ENCODE measurements at places on chromosomes 12 and 14. TPM values are rescaled to one million over a fixed set of nuclear protein-coding genes. Genes with fewer than 3 reads are reported as not detected.
A peak's percentile ranks its signal among the peaks of the same experiment; 100 is the strongest.

RPL10L gene
- not detected for total RNA-seq

FOXN4 gene
- not detected for total RNA-seq

KRT74 gene
- not detected for total RNA-seq

PLEKHD1 gene
- not detected for total RNA-seq

BCL7A gene
- 12.2 TPM for total RNA-seq

HVCN1 gene
- 2.6 TPM for total RNA-seq

CORO1C gene
- 234 TPM for total RNA-seq

MMAB gene
- 16.7 TPM for total RNA-seq

RHNO1 gene
- 41.4 TPM for total RNA-seq

TAS2R7 gene
- total RNA-seq = not detected

GZMB gene
- not detected for total RNA-seq

GRCh38 chr12:105279460-105280056 lies 43.6 kb upstream of the APPL2 start:
- peak; percentile 39 for DNase-seq

- no peak for DNase-seq
These were observed 209.2 kb downstream of the C12orf75 start for GRCh38 chr12:105539735-105540134.

DNA sequence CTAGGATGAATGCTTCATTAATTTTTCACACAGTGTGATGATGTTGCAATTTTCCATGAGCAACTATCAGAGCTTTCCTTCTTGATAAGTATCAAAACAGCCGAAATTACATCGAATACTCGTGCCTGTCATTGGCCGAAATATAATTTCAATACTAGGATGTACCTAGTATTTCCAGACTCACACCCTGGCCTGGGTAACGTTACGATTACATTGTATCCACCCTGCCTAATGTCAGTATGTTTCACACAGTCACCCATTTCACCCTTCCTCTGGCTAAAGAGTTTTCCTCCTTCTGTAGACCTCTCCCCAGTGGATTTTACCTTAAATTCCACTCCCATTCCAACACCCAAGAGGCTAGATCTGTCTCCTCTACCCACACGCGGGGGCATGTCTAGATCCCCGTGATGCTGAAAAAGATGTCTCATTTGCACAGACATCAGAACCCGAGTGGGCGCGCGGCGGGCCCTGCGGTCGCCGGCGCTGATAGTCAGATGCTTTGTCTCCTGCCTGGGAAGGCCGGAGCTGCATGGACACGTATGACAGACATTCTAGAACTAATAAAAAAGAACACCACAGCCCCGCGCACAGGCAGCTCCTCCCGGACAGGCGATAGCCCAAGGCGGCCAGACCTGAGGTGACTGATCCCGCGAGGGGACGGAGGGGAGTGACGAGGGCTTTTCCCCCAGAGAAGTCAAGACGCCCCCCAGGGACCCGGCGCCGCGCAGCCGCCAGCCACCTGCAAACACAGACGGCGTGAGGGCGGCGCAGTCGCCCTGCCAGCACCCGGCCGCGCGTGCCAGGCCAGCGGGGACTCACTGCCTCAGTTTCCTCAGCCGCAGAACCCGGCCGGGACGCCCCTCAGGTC lies 723 bp downstream of the KIF21A start:
- DNase-seq = peak; percentile 25

DNA sequence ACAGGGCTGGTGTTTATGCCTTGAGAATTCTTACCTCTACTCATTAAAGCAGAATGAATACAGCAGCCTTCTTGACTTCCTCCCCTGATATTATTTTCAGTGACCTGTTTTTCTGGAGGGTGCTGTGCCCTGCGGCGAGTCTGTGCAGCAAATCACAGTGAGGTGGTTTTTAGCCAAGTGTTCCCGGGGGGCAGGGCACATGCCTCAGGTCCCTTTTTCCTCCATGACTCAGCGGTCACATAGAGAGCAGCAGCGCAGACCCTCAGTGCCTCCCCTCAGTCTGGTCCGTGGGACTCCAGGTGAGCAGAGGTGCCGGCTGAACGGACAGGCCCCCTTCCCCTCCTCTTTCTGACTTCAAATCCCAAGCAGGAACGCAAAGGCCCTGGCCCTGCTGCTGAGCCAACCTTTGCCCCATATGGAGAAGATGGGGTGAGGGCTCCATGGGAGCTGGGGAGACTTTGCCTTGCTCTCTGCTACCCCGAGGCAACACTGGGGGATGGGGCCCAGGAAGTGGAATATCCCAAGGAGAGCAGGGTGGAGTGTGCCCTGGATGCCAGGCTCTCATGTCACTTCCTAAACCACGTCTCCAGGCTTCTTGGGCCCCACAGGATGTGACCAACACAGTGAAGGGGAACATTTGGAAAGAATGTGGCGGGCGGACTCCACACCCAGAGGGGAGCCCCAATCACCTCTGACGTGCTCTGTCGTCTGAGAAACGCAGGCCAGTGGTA lies 90.0 kb downstream of the DHRS2 start:
- DNase-seq = no peak

GRCh38 chr12:121175383-121176119 lies 34.4 kb upstream of the P2RX4 start:
- DNase-seq = no peak

DNA sequence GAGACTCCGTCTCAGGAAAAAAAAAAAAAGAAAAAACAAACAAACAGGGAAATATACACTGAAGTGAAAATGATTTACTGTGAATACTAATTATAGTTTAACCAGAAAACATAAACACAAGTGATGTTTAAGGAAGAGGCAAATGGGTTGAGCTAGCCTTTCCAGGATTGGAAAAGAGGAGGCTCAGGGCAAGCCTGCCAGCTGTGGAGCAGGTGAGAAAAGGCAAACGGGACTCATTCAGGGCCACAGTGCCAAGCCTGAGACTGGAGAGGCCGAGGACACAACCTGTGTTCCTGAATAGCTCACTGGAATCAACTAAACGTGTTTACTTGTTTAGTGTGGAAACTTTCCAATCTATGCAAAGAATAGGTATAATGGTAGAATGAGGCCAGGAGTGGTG lies 35.7 kb upstream of the MAPKAPK5 start:
- no peak for DNase-seq

GRCh38 chr12:10121278-10121677 lies 8.7 kb downstream of the CLEC7A start:
- no peak for DNase-seq

DNA sequence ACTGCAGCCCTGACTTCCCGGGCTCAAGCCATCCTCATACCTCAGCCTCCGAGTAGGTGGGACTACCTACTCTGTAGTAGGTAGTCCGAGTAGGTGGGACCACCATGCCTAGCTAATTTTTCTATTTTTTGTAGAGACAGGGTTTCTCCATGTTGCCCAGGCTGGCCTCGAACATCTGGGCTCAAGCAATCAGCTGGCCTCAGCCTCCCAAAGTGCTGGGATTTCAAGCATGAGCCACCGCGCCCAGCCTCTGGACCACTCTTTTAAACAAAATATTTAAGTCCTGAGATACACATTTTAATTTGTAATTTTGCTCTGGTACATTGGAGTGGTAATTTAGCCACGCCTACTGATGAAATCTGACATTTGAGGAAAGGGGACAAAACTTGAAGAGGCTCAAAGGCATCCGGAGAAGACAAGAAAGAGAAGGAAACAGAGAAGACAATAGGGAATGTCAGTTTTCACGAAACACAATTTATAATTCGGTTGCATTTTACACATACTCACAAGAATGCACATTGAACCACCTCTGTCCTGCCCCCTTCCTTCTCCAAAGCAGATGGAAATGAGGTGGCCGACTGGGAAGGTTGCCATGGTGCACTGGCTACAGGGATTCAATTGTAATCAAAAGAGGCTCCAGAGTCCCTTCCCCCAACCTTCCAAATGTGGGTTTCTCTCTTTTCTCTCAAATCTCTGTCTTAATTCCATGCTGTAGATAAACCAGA lies 9.7 kb upstream of the TUBA1A start:
- peak; percentile 93 for DNase-seq

- no peak for DNase-seq
These were observed 26.1 kb upstream of the PTHLH start for GRCh38 chr12:27998658-27999057.

DNA sequence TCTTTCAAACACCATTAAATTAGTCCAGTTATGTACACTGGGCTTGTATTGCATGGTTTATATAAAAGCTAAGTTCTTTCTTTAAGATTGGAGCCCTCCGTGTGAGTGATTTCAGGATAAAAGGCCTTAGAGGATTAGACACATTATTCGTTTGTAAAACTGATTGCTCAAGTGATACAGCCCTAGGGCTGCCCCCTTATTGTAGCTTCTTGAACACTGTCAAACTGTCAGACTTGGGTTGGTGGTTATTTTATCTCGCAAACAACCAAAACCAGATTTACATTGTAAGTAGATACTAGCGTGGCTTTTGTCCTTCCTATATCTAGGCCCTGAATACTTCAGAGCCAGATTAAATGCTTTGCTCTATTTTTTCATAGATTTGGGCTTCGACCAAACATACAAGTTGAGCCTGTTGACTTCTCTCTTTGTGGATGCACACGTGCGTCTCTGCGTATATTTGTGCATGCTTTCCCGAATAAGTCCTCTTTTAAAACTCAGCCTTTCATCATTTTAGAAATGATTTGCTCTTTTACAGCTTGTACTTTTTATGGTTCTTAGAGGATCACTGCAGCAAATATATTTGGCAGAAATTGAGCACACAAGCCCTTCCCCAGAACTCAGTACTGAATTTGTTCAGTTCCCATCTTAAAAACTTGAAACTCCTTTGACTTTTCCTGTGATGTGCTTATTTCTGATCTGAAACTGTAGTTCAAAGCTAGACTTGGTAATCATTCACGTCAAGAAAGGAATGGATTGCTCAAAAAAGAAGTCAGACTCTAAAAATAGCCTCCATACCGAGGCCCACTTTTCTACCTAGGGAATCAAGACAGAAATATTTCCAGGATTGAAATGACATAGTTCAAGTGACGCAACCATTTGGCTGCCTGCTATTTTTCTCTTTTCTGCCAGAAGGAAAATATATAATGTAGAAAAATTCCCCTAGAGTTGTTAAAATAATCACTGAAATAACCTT lies 129.5 kb downstream of the ETV6 start:
- peak; percentile 94 for DNase-seq

DNA sequence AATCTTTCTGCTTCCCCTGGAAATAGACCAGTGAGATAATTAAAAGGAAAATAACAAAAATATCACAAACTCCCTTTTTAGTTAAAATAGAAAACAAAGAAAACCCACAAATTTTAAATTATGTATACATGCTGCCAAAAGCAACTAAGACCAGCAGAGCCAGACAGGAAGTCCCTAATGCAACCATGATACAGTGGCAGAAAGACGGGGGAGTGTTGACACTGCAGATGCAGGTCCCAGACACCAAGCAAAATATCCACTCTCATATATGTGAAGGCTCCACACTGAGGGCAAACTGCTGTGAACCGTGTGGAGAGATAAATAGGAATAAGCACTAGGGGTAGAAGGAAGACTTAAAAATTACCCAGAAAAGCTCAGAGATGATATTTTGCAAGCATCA lies 401.0 kb downstream of the BTG1 start:
- DNase-seq = no peak

GRCh38 chr12:1199700-1200099 lies 208.7 kb downstream of the ERC1 start:
- peak; percentile 24 for DNase-seq

GRCh38 chr14:101054671-101055070 lies 151.1 kb upstream of the RTL1 start:
- no peak for DNase-seq

DNA sequence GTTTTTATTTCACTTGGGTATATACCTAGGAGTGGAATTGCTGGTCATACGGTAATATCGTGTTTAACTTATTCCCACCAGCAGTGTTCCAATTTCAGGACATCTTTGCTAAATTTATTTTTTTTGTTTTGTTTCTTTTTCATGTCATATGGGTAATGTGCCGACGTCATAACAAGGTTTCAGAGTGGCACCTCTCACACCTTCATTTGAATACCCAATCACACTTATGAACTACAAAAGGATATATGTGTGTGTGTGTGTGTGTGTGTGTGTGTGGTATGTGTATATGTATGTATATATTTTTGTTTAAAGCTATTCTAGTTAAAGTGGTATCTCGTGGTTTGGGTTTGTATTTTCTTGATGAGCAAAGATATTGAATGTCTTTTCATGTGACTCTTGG lies 12.1 kb downstream of the TRAF3 start:
- DNase-seq = no peak

GRCh38 chr12:86104087-86104486 lies 152.1 kb downstream of the MGAT4C start:
- DNase-seq = no peak

- DNase-seq = peak; percentile 77
These were observed 67.6 kb upstream of the CDKN3 start for GRCh38 chr14:54329082-54329695.

DNA sequence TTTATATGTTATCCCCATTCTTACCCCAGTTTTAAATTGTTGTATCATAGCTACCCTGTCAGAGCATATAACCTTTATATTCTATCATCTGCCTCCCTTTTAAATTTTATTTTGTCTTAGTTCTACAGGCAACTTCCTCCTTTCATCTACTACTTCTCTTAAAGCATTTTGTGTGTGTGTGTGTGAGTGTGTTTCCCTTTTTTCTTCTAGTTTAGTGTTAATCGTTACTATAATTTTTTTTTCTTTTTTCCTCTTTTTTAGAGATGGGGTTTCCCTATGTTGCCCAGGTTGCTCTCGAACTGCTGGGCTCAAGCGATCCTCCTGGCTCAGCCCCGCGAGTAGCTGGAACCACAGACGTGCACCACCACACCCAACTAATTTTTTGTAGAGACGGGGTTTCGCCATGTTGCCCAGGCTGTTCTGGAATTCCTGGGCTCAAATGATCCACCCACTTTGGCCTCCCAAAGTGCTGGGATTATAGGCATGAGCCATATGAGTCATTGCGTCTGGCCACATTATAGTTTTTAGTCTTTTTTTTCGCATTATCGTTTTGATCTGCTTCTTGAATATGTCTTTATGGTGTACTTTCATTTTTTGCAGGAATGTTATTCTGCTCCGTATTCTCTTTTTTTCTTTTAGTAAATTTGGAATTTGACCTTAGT lies 33.1 kb upstream of the FBXO34 start:
- DNase-seq = no peak

DNA sequence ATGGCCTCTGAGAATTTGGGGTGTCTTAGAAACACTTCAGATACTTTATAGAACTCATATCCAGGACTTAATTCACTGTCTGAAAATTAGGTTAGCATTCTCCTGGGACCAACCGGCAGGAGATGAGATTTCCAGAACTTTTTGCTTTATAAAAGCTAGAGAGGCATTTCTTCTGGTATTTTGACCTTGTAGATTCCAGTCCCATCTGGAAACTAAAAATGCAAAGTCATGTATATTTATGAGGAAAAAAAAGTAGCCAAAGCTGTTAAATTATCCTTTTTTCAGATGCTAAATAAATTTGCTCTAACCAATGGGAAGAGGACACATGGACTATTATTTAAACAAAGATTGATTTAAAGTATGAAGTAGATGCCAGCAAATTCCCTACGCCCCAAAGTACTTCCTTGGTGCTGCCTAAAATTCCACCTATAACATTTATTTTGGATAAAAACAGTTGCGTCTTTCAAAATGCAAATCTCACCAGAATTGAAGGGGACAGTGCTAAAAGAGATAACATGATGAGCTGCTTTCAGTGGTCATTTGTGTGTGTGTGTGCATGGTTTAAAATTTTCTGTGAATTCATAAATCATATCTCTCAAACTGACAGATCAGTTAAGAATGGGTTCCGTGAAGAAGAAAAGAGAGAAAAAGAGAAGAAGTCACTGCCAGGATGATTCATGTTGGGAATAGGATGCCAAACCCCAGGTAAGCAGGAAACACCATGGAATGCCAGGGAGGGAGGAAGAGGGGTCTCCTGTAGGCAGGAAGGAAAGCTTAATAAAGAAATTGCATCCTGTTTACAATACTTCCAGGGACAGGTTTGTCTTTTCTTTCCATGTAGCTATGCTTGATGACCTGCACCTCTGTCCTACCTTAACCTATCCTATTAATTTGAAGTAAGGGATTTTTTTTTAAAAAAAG lies 97.7 kb upstream of the RGS6 start:
- DNase-seq = no peak

- DNase-seq = no peak
These were observed 29.6 kb downstream of the NR1H4 start for GRCh38 chr12:100503228-100503628.

Data from fibroblast of the aortic adventitia (primary cell).